ENCODE measurements at places on chromosomes 6 and 20.

- no peak for DNase-seq
Observed at GRCh38 chr6:48429610-48430009, 318.6 kb upstream of the PTCHD4 start.

DNA sequence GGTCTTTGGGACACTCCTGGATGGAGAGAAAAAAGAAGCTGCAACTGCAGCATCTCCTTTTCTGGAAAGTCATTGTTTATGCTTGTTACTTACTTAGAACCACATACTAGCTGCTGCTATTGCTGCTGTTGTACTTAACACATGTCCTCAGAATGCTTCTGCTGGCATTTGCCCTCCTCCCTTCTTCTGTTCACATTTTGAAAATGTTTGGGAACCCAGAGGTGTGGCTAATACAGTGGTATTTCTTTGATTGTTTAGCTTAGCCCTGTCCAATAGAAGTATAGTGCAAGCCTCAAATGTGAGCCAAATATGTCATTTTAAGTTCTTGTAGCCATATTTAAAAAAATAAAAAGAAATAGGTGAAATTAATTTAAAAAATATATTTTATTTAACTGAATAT, 8.4 kb downstream of the DTD1 start:
- no peak for DNase-seq

DNA sequence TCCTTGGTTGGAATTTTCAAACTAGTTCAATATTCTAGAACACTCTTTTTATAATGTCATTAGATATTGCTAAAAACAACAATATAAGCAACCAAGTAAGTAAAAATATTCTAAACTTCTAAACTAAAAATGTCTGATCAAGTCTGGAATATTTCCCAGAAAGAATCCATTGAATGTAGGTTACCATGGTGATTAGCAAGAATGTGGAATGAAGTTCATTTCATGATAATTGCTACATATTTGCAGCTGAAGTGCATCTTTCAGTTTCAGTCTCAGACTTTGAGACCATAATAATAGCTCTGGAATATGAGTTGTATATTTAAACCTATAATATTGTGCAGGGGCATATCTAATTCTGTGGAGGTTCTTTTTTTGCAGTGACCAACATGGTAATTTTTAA, 61.0 kb upstream of the NKAIN2 start:
- no peak for DNase-seq

DNA sequence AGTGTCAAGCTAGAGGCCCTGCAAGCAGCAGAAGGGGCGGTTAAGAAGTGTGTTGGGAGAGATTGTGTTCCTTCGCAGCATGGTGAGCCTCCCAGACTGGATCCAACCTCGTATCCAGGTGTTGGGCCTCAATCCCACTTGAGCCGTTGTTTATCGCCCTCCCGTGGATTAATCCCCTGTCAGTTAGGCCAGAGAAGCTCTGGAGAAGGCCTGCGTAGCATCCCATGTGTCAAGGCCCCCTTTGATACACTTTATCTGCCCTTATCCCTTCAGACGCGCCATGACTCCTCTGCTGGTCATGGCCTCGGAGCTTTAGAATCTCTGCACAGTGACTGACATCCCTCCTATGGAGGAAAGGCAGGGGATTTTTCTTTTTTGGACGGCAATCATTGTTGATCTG, 181.0 kb downstream of the ZFP64 start:
- DNase-seq = no peak

GRCh38 chr6:5028301-5028700, 24.5 kb upstream of the RPP40 start:
- no peak for DNase-seq

DNA sequence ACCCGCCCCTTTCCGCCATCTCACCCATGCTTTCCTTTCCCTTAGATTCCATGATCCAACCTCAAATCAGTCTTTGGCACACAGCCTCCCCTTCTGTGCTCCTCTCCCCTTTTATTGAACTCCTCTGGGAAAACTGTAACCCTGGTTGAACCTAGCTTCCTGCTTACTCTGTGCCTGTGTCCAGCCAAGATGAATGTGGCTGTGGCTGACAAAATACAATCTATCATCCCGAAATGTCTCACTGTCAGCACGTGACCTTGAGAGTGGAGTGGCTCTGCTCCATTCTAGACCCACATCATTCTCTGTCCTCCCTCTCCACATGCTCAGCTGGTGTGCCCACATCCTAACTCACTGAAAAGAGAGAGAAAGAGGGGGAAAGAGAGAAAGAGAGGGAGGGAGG, 11.0 kb downstream of the NCR2 start:
- DNase-seq = no peak

GRCh38 chr6:169714178-169714577, 10.1 kb downstream of the PHF10 start:
- DNase-seq = no peak

- DNase-seq = no peak
Observed at GRCh38 chr6:83872386-83873118, 13.1 kb downstream of the CYB5R4 start.

DNA sequence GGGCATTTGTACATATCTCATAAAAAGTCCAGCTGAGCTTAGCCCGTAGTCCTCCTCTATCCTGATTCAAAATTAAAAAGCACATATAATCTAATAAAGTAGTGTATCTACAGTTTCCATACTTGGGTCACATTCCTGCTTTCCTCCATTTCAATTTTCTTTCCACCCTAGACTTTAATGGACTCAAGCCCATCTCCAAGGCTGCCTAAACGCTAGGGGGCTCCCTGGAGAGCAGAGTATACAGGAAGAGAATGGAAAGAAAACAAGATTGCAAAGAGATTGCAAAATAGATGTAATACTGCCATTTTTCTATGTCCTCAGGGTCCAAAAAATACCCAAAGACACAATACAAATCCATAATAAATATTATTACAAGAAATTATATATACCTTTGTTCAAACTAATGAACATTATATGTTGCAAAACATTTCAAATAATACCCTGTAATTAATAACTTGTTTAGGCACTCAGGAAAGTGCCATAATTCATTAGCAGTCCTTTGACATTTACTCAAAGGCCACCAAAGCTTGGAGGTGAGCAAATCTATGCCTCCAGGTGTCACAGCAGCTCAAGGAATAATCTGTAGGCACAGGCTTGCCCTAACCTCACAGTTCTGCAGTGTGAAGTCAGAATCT, 2.4 kb upstream of the MCM3 start:
- DNase-seq = peak; percentile 53

DNA sequence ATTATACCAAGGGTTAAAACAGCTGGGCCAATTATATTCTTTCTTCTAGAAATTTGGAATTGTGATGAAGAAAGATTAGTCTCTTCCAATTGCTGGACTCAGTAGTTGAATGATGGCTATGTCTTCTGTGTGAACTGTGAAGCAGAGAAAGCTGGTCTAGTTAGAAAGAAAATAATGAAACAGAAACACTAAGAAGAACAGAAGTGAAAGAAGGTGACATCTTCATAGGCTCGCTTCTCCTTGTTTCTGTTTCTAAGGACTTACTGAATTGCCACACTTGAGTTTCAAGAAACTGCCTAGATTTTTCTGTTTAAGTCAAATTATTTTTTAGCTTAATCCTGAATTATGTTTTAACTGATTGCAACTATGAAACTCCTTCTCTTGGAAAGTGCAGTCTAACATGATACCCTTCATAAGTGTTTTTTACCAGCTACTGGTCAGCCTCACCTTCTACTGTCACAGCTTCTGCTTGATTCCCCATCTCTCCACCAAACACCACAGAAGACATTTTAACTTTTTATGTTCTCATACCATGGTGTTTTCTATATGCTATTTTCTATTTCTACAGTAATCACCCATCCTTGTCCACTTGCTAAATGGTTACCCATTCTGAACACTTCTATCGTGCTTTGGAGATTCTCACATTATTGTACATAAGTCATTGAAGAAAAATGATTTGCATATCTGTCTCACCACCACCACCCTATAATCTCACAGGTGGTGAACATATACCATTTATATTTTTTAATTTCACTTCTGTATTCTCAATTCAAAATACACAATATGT, 268.8 kb downstream of the GRIK2 start:
- DNase-seq = no peak

GRCh38 chr20:49590163-49591017, 22.5 kb upstream of the PTGIS start:
- no peak for DNase-seq

GRCh38 chr6:138155443-138155842, 6.3 kb upstream of the ARFGEF3 start:
- no peak for DNase-seq

DNA sequence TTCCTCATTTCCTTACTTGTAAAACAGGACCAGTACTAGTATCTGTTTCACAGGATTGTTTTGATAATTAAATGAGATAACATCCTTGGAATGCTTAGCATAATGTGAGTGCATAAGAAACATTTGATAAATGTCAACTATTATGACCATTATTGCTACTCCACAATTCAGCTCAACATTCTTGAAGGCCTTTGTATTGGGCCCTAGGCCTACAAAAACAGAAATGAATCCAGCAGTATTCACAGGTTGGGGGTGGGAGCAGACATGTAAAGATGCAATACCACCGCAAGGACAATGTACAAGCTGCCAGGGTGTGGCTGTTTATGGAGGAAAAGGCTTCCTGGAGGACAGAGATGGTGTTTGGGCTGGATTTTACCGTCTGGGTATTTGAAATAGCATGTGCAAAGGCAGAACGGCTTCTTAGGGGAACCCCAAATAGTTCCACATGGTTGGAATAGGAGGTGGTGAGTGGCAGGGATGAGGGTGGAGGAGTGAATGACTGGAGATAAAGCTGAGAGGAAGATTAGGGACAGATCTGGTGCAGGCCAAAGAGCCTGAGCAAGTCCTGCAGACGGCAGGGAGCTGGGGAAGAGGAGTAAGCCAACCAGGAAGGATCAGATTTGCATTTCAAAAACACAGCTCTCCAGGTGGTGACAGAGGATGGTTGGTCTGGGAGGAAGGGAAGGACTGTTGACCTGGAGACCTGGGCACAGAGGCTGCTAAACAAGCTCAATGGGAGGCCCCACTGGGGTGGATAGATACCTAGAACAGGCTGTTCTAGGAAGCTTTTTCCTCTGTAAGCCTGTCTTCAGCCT, 57.0 kb upstream of the EPB41L1 start:
- no peak for DNase-seq

GRCh38 chr20:47361057-47361915, 4.8 kb upstream of the ZMYND8 start:
- DNase-seq = no peak

- DNase-seq = peak; percentile 5
Observed at GRCh38 chr6:46491201-46491627, at the start of gene RCAN2. Gene RCAN2 (minus strand): TSS chr6:46491449.

DNA sequence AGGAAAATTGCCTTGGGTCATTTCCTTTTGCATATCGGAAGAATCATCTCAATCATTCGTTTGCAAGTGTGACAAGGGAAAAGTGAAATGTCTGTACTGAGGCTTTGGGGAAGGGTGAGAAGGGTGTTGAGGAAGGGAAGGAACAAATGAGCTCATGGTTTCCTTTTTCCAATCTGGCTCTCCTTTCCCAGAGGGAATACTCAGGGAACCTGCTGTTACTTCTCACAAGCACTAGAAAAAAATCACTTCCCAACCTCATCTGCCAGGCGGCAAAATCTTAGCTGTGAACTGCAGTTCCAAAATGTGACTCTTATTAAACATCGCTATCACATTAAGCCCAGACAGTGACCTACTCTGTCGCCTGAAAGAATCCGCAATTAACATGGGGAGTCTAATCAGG, 258.1 kb downstream of the ZNF217 start:
- no peak for DNase-seq

DNA sequence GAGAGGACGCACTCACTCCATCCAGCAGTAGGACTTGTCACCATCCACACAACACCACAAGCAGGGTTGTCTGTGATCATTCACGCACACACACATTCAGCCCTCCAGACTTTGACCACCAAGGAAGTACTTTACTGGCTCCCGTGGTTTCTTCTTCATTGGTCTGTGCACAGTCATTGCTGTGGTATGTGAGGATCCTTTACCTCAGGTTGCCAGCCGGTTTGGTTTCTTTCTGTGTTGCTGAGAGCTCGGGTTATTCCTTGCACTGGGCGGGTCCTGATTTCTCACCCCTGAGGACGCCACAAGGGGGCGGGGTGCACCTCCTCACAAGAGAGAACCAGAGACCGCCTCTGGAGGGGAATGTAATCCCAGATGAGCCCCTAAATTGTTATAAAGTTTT, 11.2 kb downstream of the SLC35A1 start:
- peak; percentile 11 for DNase-seq

DNA sequence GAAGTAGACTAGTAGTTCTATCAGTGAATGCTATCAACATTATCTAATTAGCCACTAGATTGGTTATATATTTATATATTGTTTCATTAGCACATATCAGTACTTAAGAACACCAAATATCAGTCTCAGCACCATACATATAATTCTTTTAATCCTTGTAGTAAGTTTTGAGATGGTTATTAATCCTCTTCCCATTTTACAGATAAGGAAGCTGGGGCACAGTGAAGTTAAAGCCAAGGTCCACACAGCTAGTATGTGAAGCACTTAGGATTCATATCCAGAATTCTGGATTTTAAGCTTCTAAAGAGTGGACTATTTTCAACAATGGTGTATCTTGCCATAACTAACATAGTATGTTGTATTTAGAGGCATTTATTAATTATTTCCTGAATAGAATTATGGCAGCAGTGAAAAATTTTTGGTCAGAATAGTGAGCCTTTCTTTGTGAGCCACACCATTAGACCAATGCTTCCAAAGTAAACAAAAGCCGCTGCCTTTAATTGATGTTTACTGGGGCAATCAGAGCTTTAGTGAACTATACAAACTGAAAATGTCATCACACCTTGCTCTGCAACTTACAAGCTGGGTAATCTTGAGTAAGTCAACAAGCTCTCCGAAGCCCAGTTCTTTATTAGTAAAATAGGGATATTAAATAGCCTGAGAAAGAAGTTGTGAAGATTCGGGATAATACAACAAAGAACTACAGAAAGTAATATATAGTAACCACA, 41.9 kb upstream of the HBS1L start:
- no peak for DNase-seq

DNA sequence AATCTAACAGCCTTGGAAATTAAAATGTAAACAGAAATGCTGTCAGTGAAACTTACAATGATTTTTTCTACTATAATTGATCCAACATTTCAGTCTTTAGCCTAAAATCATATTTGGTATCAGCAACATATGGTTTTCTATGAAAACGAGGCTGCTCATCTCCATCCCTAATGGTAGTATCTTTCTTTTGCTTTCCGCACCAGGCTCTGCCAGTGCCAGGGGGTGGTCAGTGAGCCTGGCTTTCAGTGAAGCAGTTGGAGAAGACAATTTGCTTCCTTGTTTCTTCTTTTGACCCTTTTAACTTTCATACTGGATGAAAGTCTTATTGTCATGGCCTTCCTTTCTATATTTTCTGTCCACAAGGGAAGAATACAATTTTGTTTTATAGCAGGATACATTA, 258.4 kb downstream of the ARID1B start:
- DNase-seq = no peak

- no peak for DNase-seq
Observed at GRCh38 chr6:148770408-148771211, 23.8 kb downstream of the UST start.

DNA sequence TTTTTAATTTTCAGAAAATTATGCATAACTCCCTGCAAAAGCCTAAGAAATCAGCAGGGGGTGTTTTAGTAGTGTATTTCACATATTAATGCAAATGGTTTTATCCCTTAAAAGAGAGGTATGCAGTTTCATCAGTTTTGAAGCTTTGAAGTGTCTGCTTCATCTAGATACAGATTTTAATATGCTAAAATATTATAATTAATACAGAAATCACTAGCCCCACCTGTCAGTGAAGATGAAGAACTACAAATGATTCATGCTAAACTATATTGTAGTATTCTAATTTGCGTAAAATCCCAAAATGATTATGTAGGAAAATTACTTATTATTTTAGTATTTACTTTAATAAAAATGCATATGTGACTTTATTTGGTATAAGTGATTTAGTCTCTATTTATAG, 2.9 kb upstream of the TFB1M start:
- DNase-seq = no peak
